ENCODE measurements at places on chromosomes 7 and 10. TPM values are rescaled to one million over a fixed set of nuclear protein-coding genes. Genes with fewer than 3 reads are reported as not detected.

- DNase-seq = no peak
Measured at GRCh38 chr10:103062854-103063590, 130.1 kb downstream of the NT5C2 start.

GRCh38 chr7:17239046-17239445 is 59.4 kb upstream of the AHR start:
- no peak for DNase-seq

The EN2 gene
- polyA plus RNA-seq = 0.03 TPM

DNA sequence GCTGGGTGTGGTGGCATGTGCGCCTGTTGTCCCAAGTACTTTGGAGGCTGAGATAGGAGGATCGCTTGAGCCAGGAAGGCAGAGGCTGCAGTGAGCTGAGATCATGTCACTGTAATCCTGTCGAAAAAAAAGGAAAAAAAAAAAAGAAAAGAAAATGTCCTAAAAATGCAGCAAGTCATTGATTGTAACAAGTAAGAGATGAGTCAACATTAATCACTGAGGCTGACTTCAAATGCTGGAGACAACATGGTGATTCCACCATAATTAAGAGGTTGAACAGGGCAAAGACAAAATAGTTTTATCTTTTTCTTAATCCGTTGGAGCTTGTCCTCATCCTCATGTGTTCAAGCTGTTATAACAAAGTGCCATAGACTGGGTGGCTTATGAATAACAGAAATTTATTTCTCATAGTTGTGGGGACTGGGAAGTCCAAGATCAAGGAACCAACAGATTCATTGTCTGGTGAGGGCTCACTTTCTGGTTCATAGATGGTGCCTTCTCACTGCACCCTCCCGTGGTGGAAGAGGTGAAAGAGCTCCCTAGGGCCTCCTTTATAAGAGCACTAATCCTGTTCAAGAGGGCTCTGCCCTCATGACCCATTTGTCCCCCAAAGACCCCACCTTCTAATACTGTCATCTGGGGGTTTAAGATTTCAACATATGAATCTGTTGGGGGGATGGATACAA is 60.3 kb downstream of the TBXAS1 start:
- DNase-seq = no peak

The DGKI gene
- polyA plus RNA-seq = 1.6 TPM

GRCh38 chr10:117241541-117242462 is 888 bp downstream of the SLC18A2 start:
- no peak for DNase-seq

The CCDC6 gene
- polyA plus RNA-seq = 48.2 TPM
